ENCODE measurements at places on chromosomes 1 and 21.

DNA sequence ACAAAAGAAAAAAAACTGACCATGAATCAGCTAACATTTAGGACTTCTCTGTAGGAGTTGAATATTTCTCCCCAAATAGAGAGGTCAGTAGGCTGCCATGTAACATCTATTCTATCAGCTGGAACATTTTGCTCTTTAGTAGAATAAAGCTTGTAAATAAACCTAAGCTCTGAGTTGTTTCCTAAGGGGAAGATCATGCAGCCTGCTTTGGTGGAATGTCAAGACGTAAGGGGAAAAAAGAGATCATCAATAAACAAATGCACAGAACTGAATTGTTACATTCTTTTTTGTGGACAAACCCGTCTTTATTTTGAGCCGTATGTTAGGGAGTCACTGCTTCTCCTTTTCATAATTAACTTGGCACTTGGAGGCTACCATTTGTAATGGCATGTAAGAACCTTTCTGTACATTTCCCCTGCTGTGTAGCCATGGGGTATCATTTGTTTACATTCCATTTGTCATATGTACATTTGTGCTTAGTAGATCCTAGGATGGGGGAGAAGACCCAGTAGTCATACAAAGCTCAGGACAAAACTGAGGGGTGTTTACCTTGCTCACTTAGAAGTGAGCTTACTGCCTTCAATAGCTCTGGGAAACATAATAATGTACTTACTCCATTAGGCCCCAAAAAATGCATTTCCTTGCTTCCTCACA is 10.8 kb upstream of the PALMD start:
- DNase-seq: no peak

DNA sequence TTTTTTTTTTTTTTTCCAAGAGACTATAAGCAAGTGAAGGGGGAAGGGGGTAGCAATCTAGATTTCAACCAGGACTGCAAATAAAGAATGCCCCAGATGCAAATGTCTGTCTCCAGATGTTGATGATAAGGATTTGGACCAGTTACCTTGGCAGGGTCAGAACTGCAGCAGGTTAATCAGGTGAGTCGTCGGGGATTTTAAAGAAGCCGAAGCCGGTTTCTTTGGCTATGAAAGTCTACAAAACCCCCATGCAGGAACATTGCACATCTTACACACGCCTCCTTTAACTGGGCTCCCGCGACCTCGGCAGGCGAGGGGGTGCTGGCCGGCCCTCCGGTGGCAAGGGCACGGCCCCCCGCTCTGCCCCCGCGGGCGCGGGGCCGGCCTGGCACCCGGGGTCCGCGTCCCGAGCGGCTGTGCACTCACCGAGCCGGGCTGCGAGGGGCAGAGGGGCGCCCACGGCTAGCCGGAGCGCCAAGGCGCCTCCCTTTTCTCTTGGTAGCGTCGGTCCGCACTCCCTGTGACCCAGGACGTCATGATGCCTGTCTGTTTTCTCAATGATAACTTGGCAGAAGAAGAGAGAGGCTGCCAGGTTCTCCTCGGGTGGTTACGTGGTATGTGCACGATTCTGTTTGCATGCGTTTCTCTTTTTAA is 366.3 kb upstream of the ESRRG start:
- peak; percentile 63 for DNase-seq

DNA sequence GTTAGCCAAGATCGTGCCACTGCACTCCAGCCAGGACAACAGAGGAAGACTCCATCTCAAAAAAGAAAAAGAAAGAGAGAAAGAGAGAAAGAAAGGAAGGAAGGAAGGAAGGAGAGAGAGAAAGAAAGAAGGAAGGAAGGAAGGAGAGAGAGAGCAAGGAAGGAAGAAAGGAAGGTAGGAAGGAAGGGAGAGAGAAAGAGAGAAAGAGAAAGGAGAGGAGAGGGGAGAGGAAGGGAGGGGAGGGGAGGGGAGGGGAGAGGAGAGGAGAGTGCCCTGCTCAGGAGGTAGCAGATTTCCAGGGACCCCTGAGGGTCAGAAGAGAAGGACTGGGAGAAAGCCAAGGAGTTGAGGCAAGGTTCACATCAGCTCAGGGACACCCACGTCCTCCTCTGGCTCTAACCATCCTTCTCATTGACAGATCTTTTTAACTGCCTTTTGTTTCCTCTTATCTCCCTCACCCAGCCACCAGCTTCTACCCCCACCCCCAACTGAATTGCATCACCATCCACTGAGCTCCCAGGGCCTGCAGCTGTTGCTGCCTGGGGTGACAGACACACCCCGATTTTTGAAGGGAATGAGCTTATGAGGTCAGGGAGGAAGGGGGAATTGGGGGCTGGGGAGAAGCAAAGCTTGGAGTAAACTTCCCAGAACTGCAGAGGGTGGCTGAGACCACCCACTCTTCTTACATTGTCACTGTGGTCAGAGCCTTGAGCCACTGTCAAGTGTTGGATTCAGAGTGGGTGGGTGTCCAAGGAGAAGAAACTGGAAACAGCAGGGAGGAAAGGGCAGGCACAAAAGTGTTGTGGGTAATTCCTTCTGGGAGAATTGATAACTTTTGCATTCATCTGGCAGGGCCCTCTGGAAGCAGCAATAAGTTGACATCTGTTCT is 91.6 kb downstream of the GLUL start:
- DNase-seq: peak; percentile 3

- DNase-seq: no peak
Measured at GRCh38 chr1:235637756-235638534, 11.6 kb downstream of the GNG4 start.

GRCh38 chr1:147046189-147046862 is 108.2 kb downstream of the NBPF12 start:
- DNase-seq: no peak

GRCh38 chr1:234559152-234559901 is 50.7 kb downstream of the IRF2BP2 start:
- DNase-seq: no peak

- DNase-seq: peak; percentile 43
Measured at GRCh38 chr1:2534687-2535441, 4.8 kb upstream of the HES5 start.

GRCh38 chr21:15065392-15066122 is 757 bp upstream of the NRIP1 start:
- peak; percentile 92 for DNase-seq

GRCh38 chr21:45163413-45164123 is 89.2 kb downstream of the ADARB1 start:
- no peak for DNase-seq

DNA sequence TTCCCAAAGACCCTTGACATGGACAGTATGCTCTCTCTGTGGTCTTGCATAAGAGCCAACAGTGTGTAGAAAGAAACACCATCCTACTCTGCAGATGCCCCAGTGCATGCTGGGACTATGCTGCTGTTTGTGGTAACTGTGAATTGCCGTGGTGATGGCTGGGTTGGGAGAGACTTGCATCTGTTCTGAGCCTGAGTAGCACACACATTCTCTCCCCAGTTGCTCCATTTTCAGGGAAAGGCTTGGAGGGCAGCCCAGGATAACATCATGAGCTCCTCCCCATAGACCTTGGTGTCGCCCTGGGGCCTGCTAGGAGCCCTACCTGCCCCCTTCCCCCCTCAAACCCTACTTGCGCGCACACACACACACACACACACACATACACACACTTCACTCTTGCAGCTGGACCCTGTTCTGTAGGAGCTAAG is 120.9 kb upstream of the IPO9 start:
- DNase-seq: peak; percentile 78

GRCh38 chr1:240709676-240710075 is 97.7 kb upstream of the GREM2 start:
- DNase-seq: no peak

DNA sequence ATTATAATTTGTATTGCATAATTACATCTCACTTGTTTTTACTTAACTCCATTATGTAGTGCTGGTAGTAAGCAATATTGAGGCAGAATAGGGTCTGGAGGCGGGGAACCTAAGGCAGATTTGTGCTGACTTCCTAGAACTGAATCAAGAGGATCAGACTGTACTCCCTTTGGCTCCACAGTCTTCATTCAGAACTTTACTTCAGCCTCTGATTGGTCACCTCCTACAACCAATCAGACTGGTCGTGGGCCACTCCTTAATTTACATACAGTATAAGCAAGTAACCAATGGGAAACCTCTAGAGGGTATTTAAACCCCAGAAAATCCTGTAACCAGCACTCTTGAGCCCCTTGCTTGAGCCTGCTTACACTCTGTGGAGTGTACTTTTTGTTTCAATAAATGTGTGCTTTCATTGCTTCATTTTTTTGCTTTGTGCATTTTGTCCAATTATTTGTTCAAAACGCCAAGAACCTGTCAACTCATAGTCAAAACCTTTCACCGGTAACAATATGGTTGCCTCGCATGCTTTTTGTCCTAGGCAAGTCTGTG is 31.6 kb downstream of the ZBTB8OS start:
- DNase-seq: peak; percentile 7

- no peak for DNase-seq
Measured at GRCh38 chr1:218980881-218981280, 192.8 kb upstream of the LYPLAL1 start.

GRCh38 chr1:163298365-163298764 is 23.4 kb upstream of the NUF2 start:
- DNase-seq: no peak

DNA sequence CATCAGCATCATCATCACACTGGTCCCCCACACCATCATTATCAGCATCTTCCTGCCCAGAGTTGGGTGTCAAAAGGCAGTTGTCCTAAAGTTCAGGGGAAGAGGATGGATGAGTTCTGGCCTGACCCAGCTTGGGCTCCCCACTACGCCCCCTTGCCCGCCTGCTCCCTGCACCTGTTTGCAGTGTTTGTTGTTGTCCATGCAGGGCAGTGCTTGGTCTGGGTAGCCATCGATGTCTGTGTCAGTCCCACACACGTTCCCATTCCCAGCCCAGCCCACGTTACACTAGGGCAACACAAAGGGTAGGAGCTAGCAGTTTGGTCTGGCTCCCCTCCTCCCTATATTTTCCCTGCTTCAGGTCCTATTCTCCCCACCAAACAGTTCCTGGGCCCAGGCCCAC is 6.8 kb downstream of the THBS3 start:
- DNase-seq: no peak

DNA sequence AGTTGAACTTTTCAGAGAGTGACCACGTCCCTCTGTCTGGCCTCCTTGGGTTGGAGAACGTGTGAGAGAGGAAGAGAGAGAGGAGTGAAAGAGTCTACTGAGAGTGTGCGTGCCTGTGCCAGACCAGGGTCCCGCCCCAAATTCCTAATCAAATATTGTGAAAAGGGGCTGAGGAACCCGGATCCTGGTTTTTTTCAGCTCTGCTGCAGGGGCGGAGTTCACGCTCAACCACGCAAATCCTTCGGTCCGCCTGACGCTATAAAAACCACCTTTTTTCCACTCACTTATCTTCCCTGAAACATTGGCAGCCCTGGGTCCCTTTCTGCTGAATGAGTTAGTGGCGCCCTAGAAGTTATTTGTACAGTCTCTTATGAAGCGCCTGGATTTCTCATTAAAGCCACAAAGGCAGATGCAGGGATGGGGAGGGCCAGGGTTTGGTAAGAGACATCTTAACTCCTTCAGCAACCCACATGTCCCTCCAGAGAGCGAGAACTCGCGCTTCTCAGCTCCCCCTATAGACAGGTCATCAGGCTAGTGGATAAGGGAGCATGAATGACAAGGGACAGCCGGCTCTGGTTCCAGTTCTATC is at the start of gene FMOD:
TSS of gene FMOD (minus strand) at position 86 of the 589 bp plus-strand sequence. CDS start 2,852 bp downstream, outside the sequence.
- DNase-seq: peak; percentile 76

GRCh38 chr1:86100401-86100800 is 56.2 kb downstream of the COL24A1 start:
- no peak for DNase-seq

DNA sequence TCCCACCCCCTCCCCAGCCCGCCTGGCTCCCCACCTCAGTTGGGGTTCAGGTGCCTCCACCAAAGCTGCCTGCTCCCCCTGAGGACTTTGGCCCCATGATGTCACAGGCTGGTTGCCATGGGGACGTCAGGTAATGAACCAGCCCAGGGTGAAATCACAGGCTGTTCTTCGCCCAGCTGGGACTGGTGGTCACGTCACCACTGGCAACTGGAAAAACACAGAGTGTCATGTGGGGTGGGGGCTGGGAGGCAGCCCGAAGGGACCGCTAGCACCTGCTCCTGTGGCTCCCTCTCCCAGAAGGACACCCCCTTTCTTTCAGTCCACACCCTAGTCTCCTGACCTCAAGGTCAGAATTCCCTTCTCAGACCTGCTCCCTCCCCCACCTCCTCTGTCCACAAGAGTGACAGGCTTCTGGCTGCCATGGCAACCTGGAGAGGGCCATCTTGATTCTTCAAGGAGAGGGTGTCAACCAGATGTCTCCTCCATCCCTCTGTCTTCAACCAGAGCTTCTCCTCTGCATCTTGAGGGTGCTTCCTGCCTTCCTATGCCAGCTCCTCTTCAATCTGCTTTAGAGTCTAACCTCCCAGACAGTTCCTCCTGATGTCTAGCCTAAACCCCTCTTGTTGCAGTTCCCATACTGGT is 6.2 kb downstream of the FAM131C start:
- DNase-seq: no peak

DNA sequence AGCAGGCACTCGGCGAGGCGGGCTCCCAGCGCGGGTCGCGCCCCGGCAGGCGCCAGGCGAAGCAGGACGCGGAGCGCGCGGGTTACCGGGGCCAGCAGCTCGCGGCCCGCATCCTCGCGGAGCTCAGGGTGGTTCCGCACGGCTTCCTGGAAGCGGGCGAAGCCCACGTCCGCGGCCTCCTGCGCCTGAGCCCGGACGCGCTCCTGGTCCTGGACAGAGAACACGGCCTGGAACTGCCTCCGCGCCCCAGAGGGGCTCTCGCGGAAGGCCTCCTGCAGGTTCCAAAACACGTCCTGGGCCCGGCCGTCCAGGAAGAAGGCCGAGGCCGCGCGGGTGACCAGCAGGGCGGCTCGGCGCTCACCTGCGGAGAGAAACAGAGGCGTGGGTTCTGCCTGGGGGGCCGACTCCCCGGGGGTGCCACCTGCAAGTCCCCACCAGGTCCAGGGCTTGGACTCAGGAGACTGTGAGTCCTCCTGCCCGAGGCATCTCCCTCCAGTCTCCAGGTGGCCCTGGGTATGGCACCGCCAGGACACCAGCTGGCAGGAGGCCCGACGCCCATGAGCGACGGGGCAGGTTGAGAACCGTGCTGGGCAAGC is 11.4 kb downstream of the TTC34 start:
- DNase-seq: no peak

DNA sequence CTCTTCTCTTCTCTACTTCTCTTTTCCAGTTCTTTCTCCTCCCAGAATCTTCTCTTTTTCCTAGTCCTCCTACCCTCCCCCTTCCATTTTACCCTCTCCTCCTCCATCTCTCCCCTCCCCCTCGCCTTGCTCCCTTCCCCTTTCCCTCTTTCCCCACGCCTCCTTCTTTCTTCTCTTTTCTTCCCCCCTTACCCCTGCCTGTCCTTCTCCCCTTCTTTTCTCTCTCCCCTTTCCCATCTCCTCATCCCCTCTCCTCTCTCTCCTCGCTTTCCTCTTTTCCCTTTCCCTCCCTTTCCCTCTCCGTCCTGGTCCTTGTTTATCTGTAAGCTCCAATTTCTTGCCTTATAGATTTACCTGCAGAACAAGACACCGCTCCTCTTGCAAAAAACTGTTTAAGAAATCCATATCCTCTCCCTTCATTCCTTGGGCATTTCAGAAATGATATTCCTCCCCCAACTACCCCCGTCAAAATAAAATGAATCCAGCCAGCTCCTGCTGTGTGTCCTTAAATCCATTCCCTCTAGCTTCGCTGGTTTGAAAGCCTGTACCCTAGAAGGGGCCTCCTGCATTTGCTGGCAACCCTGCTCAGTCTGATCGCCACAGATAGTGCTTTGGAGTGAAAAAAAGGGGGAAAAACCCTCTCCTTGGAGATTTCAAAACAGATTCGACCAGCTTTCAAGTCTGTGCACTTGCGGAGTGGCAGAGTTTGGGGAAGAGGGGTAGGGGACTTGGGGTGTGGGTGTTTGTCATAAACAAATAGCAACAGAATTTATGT is 89.4 kb downstream of the PAPPA2 start:
- DNase-seq: no peak

GRCh38 chr1:88890791-88891317 is 513 bp downstream of the GTF2B start:
- DNase-seq: peak; percentile 46

GRCh38 chr1:77977989-77978292 is 931 bp downstream of the FUBP1 start:
- DNase-seq: no peak
